ENCODE measurements at places on chromosomes 16 and 17.

- no peak for DNase-seq
Observed at GRCh38 chr17:34248511-34249024, 6.5 kb upstream of the CCL2 start.

DNA sequence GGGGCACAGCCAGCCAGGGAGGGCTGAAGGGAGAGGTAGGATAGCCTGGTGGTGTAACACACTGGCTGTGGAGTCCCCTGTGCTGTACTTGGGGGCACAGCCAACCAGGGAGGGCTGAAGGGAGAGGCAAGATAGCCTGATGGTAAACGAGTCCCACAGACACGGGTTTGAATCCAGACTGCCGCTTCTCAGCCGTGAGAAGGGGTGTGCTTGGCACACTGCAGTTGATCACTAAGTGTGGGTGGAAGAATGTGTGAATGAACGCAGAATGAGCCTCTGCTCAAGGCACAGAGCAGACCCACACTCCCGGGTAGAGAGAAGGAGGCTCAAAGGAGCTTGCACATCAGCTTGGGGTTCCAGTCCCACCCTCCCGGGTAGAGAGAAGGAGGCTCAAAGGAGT lies 71.4 kb downstream of the TIMM22 start:
- no peak for DNase-seq

DNA sequence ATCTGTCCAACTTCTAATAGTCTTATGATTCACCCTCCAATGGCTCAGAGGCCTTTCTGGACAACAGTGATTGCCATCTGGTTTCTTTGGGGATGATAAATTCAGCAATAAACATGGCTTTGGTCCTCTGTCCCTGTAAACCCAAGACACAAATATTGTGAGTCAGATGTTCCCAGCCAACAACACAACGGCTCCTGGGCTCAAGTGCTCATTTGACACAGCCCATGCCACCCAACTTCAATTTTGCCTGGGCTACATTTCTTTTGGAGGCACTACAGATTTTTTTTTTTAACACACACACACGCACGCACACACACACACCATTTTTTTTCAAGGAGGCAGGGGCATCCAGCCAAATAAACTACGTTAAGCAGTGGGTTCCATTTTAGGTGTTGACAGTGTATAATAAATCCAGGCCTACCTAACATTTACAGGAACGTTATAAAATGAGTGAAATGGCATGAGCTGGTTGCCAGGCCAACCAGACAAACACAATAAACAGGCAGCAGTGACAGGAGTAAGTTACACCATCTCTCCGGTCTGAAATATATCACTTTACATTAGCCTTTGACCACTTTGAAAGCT lies 939.9 kb upstream of the SOX9 start:
- DNase-seq: no peak

GRCh38 chr16:2148714-2149629 lies 547 bp downstream of the RAB26 start:
- no peak for DNase-seq

- DNase-seq: no peak
Observed at GRCh38 chr16:81482329-81483063, 37.9 kb downstream of the CMIP start.

DNA sequence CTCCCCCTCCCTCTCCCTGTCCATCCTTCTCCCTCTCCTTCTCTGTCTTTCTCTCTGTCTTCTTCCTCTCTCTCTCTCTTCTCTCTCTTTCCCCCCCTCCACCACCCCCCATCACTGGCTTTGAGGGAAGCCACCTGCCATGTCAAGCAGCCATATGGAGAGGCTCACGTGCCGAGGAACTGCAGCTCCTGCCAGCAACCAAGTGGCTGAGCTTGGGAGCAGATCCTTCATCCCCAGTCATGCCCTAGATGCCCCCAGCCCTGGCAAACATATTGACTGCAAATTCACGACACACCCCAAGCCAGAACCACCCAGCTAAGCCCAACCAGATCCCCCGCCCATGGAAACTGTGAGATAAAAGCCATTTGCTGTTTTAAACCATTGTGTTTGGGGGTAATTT lies 40.9 kb upstream of the RBFOX3 start:
- no peak for DNase-seq

DNA sequence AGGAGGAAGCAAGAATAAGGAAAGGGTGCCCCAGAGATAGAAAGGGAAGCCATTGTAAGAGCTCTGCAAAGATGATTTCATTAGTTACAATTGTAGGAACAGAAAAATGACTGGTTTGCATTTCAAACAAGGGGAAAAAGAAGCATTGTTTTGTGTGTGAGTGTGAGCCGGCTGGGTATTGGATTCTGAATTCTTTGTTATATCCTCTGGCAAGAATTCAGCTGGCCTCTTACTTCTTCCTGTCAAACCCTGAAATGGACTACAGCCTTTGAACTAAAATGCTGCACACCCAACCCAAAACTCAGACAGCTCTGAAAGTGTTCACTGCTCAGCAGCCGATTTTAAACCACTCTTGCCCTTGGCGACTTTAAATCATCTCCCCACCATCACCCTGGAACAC lies 461.3 kb downstream of the PMP22 start:
- no peak for DNase-seq

DNA sequence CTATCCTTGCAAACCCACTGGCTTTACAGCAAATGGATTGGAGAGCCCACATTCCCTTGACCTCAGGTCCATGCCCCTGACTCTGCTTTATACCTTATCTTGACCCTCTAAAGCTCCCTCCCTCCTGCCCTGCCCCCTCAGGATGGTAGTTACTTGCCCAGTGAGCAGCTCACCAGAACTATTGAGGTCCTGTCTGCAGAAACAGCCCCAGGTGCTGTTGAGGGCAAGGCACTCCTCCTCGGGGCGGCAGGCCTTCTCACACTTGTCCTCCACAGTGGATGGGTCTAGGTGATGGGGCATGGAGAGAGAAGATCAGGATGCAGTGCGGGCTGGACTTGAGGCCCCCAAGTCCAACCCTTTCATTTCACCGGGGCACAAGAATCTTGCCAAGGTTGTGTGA lies 4.6 kb downstream of the GP2 start:
- DNase-seq: no peak

GRCh38 chr17:73068322-73069153 lies 23.9 kb downstream of the SLC39A11 start:
- no peak for DNase-seq

DNA sequence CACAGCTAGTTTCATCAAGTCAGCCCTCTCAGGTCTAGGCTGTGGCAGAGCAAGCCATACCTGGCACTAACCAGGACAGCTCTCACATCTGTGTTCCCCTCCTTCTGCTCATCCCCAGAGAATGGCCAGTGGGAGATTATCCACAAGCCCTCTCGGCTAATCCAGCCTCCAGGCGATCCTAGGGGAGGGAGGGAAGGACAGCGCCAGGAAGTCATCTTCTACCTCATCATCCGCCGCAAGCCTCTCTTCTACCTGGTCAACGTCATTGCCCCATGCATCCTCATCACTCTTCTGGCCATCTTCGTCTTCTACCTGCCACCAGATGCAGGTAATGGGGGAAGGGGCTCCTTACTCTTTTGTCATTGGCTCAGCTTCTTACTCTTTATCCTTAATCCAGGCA lies 3.6 kb downstream of the CHRNB1 start:
- DNase-seq: no peak

- DNase-seq: no peak
Observed at GRCh38 chr17:1683459-1683858, 1.2 kb downstream of the PRPF8 start.

- no peak for DNase-seq
Observed at GRCh38 chr17:57143361-57143760, 58.3 kb downstream of the AKAP1 start.

GRCh38 chr17:40480501-40481003 lies 20.9 kb downstream of the TNS4 start:
- DNase-seq: no peak
